ENCODE measurements at places on chromosomes 6 and 20.
A peak's percentile ranks its signal among the peaks of the same experiment; 100 is the strongest.

GRCh38 chr6:23180504-23181293 is 611.3 kb downstream of the HDGFL1 start:
- peak; percentile 81 for DNase-seq

DNA sequence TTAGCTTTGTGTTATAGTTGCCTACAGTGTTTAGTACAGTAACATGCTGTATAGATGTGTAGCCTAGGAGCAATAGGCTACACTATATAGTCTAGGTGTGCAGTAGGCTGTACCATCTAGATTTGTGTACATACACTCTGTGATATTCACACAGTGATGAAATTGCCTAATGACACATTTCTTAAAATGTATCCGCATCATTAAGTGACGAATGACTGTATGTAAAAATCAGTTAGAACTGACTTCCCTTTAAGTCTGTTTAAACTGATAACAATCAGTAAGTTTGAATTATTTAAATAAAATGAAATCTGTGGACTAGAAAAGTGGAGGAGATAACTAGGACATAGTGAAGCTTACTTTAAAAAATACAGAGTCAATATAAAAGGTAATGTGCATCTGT is 176.1 kb downstream of the CDKAL1 start:
- no peak for DNase-seq

DNA sequence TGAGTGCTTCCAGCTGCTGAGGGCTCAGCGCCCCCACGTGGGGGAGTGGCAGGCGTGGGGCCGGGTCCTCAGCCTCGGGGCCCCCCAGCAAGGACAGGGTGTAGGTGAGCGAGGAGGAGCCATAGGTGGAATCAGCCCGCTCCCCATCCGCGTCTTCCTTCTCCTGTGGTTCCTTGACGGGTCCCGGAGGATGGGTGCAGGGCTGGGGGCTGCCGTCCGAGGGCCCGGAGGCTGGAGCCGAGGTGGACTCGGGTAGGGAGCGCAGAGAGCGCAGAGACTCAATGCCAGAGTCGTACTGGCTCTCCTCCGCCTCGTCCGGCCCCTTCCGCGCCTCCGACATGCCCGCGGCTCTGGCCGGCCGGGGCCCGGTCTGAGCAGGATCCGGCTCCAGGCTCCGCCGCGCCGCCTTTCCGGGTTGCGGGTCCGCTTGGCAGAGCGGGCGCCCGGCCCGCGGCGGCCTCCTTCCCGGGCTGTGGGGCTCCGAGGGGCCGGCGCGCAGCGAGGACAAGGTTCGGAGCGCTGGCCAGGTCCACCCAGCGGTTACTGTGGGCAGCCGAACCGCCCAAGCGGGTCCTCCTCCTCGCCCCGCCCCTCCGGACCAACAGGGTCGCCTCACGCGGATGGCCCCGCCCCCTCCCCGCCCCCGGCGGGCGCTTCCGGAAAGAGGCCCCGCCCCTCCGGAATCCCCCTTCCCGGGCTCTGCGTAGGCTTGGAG is at the start of gene NFKBIE:
NFKBIE (minus strand) TSS at position 545 of the 715 bp plus-strand sequence; CDS start at position 340, 205 bp downstream.
- DNase-seq, result peak; percentile 92

DNA sequence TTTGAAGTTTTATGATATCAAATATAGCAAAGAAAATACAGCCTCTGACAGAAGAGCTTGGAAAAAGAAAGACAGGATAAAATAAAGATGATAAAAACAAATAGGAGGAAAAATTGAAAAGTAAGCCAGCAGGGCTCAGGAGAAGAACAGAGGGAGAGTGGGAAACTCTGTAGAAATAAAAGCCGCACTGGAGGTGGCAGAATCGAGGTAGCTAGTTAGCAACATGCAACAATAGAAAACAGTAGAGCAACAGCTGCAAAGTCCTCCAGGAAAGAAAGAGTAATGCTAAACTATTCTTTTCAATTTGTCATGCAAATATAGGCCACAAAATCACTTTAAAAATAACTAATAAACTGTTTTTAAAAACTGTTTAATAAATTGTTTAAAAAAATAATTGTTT is 28.8 kb downstream of the HBS1L start:
- DNase-seq, result no peak
